ENCODE measurements at places on chromosomes 6 and 20. TPM values are rescaled to one million over a fixed set of nuclear protein-coding genes. Genes with fewer than 3 reads are reported as not detected.

MACROD2 gene
- total RNA-seq, result not detected

GRM4 gene
- total RNA-seq, result 0.36 TPM

HTR1B gene
- not detected for total RNA-seq

DNA sequence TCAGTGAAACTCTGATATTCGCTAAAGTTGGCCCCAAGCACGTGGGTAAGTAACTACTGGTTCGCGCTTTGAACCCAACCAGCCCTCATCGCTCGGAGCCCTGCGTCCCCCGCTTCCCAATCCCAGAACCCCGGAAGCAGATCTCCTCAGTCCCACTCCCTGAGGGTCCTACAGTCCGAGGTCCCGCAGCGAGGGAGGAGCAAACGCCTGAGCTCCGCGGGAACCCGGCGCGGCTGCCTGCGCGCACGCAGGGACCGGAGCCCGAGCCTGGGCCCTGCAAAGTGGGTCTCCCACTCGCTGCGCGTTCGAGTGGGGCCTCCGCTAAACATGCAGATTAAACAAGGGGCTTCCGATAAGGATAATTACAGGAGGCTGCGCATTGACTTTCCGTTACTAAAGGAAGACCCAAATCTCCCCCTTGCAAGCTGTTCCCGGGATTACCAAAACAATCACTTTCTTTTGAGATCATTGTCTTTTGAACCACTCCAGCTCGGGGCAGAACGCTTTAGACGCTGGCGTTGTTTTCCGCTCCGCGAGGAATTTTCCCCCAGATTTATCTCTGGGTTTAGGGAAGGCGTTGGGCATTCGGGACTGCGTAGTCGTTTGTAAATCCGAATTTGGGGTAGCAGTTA, 1.3 kb upstream of the VSX1 start:
- no peak for DNase-seq

ZNF322 gene
- total RNA-seq, result 13.8 TPM

EDN3 gene
- total RNA-seq, result 0.14 TPM

RNF39 gene
- not detected for total RNA-seq

- DNase-seq, result no peak
Measured at GRCh38 chr6:3843379-3844096, 5.6 kb upstream of the FAM50B start.

RSPH3 gene
- total RNA-seq, result 7.1 TPM

SLC16A10 gene
- total RNA-seq, result 7.8 TPM

GRCh38 chr20:34983995-34984735, 28.5 kb downstream of the MYH7B start:
- no peak for DNase-seq

FAM83C gene
- not detected for total RNA-seq

BNIP5 gene
- not detected for total RNA-seq

THBS2 gene
- total RNA-seq, result not detected

GRCh38 chr6:21468461-21468860, 125.1 kb upstream of the SOX4 start:
- no peak for DNase-seq

DNA sequence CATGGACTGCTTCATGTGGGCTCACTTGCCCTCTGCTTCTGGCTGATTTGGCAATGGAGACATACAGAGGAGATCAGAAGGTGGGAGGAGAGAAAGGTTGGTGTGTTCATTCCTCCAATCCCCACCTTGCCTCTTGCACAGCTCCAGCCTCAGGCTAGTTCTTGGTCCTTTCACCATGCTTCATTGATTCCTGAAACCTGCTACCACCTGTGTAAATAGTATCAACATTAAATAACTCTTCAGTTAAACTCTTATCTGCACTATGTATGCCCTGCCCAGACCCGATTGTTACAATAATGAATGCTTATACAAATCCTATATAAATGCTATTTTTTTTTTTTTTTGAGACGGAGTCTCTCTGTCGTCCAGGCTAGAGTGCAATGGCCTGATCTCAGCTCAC, 174.5 kb downstream of the CD83 start:
- DNase-seq, result no peak

All from activated naive CD4-positive, alpha-beta T cell treated with anti-CD3 and anti-CD28 coated beads, Interleukin-2, amount 50 U/mL, for 72 hours (primary cell).